Urothelium cell line (cell line): ENCODE measurements at places on chromosomes 5 and 9.

- DNase-seq: peak; percentile 49
Observed at GRCh38 chr9:96874947-96875460, 20.7 kb upstream of the ZNF782 start.

- no peak for DNase-seq
Observed at GRCh38 chr9:120937596-120937995, 11.0 kb upstream of the TRAF1 start.

DNA sequence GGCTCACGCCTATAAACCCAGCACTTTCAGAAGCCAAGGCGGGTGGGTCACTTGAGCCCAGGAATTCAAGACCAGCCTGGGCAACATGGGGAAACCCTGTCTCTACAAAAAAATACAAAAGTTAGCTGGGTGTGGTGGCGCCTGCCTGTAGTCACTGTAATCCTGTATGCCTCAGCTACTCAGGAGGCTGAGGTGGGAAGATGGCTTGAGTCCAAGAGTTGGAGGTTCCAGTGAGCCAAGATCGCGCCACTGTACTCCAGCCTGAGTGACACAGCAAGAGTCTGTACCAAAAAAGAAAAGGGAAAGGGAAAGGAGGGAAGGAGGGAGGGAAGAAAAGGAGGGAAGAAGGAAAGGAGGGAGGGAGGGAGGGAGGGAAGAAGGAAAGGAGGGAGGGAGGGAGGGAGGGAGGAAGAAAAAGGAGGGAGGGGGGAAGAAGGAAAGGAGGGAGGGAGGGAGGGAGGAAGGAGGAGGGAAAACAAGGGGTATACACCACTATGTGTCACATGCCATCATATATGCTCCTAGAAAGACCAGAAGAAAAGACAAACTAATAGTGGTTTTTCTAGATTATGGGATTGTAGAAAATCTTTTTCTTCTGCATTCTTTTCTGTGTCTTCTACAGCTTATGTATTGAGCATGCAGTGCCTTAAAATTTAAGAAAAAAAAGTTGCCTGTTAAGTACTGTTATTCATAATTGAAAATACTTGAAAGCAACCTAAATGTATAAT lies 240.1 kb downstream of the DENND1A start:
- DNase-seq: no peak

DNA sequence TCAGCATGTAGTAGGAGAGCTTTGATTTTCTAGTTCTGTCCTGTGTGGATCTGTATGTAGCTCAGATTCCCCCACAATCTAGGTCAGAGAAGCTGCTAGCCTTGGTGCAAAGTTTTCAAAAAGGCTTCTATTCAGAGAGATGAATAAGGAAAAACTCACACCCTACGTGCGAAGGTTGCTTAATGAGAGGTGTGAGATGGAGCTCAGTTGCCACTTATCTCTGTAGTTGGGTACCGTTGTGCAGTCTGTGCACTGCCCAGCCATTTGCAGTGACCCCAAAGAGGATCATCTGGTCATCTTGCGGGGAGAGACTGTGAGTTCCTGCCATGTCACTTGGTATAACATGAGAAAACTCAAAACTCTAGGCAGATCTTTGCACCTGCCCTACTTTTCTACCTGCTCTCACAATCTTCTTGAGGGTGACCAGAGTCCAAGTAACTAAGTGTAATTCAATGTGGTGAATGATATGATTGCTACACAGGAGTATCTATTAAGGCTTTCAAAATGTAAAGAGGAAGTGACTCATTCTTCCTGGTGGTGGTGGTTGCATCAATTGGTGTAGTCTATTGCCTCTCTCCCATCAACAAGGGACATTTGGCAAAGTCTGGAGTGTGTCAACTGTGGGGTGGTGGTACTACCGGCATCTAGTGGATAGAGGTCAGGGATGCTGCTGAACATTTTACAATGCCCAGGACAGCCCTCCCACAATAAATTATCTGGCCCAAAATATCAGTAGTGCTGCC lies 65.2 kb downstream of the TMC1 start:
- peak; percentile 35 for DNase-seq

DNA sequence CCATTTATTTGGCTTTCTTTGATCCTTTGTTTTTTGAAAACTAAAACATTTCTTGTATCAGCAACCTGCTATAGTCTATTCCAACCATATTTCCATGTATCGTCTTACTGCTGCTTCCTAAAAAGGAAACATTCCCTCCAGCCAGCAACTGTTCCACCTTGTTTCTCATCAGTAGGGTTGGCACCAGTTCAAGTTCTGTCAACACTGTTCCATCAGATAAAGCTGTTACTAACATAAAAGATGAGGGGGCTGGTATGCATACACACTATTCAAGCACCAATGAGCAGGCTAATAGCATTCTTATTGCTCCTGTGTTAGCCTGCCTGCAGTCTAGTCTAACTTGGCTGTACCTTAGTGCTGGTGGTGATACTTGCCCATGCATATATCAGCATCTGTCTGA lies 178.3 kb downstream of the CWC27 start:
- no peak for DNase-seq

- no peak for DNase-seq
Observed at GRCh38 chr9:82920154-82920553, 142.8 kb downstream of the RASEF start.

- no peak for DNase-seq
Observed at GRCh38 chr9:77843076-77843870, 188.3 kb downstream of the GNAQ start.

DNA sequence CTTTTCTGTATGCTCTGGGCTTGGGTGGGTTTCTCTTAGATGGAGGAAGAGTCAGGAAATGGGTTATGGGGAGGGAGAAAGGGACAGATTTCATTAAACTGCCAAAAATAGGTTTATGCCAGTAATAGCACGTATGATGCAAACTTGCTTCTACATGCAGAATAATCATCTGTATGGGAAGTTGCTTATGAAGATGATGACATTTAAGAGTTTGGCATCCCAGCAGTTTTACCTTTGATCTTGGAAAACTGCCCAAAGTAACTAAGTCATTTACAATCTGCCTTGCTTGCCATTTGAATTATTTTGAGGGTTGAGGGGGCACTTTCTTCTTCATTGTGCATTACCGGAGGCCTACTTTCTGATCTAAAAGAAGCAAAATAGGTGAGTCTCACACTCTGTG lies 282.9 kb upstream of the ANKRD55 start:
- DNase-seq: no peak

DNA sequence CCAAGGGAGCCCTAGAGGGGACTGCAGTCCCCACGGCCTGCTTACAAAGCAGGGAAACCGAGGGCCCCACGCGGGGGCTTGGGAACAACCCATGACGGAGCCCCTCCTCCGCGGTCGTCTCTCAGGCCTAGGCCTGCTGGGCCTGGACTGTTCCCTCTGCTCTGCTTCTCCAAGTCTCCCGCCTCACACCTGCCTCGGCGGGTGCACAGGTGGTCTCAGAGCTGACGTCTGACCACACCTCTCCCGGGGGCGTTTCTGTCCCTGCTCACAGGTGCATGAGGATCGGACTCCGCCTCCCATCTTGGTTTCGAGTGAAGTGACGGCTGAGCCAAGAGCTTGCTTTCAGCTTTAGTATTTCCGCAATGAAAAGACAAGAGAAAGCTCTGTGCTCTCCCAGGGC lies 72.1 kb downstream of the MRPL36 start:
- DNase-seq: no peak

GRCh38 chr9:91647371-91647770 lies 223.7 kb upstream of the NFIL3 start:
- no peak for DNase-seq

DNA sequence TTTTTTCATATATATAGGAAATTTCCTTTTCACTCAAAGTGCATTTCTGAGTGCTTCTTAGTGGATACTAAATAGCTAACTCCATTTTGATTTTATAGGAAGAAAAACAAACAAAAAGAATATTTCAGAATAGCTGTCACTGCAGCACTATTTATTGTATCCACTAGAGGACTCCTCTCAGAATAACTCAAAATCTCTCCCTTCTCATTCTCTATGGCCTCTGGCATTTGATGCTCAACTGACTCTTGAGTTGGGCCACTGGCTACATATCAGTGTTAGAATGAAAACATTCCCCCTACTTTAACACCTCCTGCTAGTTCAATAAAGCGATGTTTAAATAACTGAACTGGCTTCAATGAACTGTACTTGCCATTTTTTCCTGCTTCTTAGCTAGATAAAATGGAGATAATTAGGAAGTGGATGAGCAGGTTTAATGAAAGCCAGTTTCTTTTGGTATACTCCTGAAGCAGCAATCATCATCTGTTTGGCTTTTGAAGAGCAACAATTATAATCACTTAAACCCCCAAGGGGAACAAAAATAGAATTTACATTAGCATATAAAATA lies 16.6 kb upstream of the ELAVL2 start:
- no peak for DNase-seq

GRCh38 chr5:12017007-12017406 lies 112.8 kb upstream of the CTNND2 start:
- no peak for DNase-seq

GRCh38 chr9:136209786-136210185 lies 4.9 kb upstream of the LHX3 start:
- no peak for DNase-seq

DNA sequence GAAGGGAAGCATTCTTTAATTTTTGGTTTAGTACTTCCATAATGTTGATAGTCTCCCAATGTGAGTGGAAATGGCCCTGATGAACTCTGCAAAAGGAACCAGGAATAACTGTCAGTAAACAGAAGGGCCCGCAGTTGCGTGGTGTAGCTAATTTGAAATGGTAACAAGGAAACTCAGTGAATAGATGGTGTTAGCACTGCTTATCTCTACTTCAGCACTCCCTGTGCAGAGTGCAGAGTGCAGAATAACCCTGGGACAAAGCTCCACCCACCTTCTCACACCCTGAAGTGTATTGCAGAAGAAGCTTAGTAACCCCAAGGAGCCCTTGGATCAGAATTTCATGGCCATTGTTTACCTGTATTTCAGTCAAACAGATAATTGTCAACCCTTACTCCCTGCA lies 158.9 kb downstream of the PCSK5 start:
- DNase-seq: no peak

DNA sequence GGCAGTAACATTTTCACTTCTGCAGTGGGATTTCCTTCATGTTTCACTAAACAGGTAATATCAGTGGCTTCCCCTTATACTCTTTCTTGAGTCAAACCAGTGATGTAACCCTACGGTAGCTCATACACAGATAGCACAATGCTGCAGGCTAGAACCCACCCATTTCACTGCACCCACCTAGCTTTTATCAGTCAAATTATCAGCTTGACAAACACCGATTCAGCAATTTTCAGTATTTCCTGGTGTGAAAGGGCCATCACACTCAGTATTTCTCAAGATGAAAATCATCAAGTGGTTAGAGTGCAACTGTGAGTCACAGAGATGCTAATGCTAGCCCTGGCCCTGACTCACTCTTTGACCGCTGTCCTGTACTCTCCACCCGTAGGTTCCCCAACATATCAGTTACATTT lies 242.3 kb upstream of the PTGER4 start:
- no peak for DNase-seq

DNA sequence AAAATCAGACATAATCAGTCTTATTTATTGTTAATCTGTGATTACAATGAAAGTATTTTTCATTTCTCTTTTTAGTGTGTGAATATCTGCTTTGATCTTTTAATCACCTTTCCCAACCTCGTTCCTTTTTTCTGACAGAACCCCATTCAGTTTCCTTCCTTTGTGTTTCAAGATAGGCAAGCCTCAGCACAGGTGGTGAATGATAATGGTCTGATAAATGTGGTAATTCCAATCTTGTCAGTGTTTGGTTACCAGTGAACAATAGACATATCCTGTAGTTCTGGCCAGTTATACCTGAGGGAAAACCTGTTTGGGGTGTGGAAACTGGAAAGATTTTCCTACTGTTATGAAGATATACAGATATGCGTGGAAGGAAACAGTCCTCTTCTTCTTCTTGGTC lies 13.5 kb downstream of the STX17 start:
- no peak for DNase-seq

GRCh38 chr5:93343570-93343969 lies 237.4 kb downstream of the NR2F1-AS1 start:
- no peak for DNase-seq

GRCh38 chr5:93723005-93723404 lies 18.4 kb downstream of the POU5F2 start:
- DNase-seq: no peak

DNA sequence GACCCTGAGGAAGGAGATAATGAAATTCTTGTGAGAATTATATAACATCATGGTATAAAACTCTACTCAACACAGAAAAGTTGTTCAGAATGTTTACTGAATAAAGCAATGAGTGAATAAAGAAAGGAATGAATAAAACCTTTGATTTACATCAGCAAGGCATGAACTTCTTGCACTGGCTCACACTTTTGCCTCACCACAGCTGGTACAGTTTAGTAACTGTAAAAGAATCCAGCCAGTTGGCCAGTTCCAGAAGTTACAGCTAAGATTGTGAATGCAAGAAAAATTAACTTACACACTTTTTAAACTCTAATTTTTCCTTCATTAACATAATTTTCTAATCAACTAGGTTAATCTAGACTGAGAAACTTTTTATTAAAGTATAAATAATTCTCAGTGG lies 490.9 kb downstream of the NFIB start:
- no peak for DNase-seq

DNA sequence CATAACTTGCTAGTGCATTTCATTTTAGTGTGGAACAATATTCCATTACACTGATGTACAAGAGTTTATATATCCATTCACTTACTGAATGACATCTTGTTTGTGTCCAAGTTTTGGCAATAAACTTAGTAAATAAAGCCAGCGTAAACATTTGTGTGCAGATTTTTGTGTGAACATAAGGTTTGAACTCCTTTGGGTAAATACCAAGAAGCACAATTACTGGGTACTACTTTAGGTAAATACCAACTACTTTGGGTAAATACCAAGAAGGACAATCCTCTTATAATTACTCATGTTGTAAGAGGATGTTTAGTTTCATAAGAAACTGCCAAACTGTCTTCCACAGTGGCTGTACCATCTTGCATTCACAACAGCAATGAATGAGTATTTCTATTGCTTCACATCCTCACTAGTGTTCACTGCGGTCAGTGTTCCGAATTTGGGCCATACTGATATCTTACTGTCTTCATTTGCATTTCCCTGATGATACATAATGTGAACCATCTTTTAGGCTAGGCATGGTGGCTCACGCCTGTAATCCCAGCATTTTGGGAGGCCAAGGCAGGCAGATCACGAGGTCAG lies 2.3 kb upstream of the SYK start:
- no peak for DNase-seq

- no peak for DNase-seq
Observed at GRCh38 chr5:171437286-171437821, 17.9 kb downstream of the FGF18 start.

DNA sequence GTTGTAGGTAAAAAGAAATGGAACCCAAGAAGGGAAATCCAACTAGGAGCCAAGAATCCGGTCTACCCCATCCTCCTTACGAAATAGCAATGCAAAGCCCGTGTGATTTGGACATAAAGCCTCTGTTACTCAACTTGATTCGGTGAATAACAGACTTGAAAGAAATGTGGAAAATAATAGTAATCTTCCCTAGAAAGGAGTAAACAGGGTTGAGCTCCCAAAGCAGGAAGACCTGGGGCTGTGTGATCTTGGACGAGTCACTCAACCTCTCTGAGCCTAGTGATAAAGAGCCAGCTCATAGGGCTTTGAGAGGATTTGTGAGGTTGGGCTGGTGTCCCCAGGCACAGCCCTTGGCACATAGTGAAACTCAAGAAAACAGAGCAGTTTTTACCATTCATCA lies 42.7 kb upstream of the IL17B start:
- DNase-seq: no peak

GRCh38 chr9:76359365-76359764 lies 34.9 kb downstream of the RFK start:
- no peak for DNase-seq

- DNase-seq: no peak
Observed at GRCh38 chr9:7489036-7489435, 310.5 kb downstream of the DMAC1 start.
